ENCODE measurements at places on chromosomes 4 and X.

DNA sequence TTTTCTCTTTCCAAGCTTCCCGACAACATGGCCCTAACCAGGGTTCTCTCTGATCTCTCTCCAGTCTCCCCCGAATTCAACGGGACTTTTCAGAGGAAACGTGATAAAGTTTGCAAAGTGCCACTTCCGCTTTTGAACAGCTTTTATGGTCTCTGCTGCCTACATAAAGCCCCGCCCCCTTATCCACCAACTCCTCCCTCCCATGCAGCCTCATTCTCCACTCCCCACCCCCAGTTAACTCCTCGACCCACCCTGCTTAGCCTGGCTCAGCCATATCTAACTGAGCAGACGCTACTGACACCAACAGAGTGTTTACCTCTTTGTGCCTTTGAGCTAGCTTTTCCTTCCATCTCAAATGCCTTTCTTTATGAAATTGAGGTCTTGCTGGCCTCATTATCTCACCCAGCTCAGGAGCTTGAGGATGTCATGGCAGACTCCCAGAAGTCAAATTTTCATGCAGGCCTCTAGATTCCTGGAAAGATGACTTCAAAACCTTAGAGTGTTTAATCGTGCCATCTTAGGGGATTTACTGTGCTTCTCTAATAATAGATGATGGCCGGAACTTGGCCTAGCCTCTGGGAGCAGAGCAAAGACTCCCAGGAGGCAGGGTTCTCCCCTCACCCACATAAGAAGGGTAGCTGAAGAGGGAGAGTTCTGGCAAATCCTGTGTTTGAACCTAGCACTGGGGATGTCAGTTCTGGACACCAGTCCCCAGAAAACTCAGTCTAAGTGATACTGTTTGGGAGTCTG, 606.0 kb downstream of the BCOR start:
- DNase-seq, result no peak

DNA sequence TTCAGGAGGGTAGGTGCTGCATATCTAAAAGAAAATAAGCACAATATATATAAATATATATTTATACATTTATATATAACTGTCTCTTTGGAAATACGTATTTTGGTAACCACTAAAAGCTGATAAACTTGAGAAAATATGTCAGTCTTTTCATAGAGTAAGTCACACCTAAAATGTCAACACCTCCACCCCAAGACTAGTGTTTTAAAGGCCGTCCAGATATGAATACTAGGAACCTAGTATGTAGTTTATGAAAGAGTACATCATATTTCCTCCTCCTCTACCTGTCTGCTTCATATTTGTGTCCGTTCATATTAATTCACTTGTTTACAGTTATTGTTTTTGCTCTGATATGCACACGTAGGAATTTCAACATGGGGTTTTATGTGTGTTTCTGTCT, 45.2 kb downstream of the MTMR8 start:
- DNase-seq, result no peak

GRCh38 chr4:108742451-108743420, 20.1 kb downstream of the ETNPPL start:
- no peak for DNase-seq

DNA sequence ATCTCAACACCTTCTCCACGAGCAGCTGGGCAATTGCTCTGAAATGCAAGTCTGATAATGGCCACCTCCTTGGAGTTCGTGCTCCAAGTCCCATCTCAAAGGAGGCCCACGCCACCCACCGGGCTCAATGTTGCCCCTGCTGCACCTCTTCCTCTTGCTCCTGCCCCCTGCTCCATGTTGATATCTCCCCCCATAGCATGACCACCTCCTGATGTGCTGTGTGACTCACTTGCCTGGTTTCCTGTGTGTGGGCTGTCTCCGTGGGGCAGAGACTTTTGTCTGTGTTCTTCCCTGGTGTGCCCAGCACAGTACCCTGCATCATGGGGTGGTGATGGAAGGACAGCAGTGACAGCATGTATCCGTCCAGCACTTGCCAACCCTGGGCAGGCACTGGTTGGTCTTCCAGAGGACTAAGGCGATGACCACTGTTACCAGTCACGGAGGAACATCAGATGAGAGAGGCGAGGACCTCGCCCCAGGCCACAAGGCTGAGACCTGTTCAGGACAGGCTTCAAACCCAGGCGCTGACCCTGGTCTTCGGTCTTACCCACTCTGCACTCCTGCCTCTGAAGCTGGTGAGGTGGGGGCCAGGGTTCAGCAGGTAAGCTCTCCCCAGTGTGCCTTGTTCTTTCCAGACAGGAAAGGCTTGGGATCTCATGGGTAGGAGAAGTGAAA, 104.6 kb upstream of the LRPAP1 start:
- DNase-seq, result no peak

DNA sequence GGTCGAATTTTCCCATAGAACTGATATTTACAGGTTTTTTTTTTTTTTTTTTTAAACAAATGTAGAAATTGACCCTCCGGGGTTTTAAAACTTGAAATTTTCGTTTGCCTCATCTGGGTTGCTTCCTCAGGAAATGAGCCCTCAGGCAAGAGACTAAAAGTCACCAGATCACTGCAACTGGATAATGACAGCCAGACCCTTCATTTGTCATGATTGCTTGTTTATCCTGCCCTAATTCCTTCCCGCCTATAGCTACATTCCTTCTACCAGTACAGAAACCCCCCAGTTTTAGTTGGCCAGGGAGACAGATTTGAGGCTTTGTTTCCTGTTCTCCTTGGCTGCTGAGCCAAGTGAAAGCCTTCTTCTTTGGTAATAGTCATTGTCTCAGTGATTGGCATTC, 44.0 kb upstream of the IGFBP7 start:
- DNase-seq, result no peak

DNA sequence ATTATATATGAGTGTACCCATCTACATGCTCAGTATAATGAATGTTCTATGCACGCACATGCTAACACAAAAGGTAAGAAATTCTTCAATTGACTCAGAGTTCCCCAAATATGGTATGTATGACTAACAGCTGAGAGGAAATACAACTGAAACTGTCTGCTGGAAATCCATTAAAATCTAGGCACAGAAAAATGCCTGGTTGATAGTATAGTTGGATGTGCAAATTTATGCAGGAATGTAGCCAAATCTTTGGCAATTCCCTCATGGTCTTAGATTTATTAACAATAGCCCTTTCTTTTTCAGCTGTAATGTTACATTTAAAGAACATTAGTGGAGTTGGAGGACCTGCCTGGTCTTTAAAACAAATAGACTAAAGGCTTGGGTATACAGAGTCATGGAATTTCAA, 5.5 kb downstream of the CAMK2D start:
- peak; percentile 42 for DNase-seq

DNA sequence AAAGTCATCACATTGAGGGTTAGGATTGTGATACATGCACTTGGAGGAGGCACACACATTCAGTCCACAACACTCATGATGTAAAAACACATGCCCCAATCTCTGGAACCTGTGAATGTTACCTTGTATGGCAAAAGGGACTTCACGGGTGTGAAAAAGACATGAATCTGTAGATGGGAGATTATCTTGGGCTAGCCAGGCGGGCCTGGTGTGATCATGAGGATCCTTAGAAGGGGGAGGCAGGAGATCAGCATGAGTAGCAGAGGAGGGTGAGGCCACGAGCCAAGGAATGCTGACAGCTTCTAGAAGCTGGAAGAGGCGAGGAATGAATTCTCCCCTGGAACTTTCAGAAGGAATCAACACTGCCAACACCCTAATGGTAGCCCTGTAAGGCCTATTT, 77.5 kb upstream of the ENPP6 start:
- no peak for DNase-seq

- DNase-seq, result no peak
These were observed 509.7 kb downstream of the INPP4B start for GRCh38 chr4:142336251-142336934.

- no peak for DNase-seq
These were observed 48.6 kb downstream of the LRP2BP start for GRCh38 chr4:185346975-185347601.

- no peak for DNase-seq
These were observed 165.1 kb upstream of the ATP6AP2 start for GRCh38 chrX:40415675-40416074.

- no peak for DNase-seq
These were observed 12.7 kb upstream of the PAGE4 start for GRCh38 chrX:49816435-49816834.

GRCh38 chr4:38514465-38515146, 149.4 kb upstream of the KLF3 start:
- no peak for DNase-seq

GRCh38 chr4:8414377-8414776, 26.1 kb downstream of the ACOX3 start:
- no peak for DNase-seq

- peak; percentile 16 for DNase-seq
These were observed 46.7 kb downstream of the KCNIP4 start for GRCh38 chr4:21901831-21902230.

DNA sequence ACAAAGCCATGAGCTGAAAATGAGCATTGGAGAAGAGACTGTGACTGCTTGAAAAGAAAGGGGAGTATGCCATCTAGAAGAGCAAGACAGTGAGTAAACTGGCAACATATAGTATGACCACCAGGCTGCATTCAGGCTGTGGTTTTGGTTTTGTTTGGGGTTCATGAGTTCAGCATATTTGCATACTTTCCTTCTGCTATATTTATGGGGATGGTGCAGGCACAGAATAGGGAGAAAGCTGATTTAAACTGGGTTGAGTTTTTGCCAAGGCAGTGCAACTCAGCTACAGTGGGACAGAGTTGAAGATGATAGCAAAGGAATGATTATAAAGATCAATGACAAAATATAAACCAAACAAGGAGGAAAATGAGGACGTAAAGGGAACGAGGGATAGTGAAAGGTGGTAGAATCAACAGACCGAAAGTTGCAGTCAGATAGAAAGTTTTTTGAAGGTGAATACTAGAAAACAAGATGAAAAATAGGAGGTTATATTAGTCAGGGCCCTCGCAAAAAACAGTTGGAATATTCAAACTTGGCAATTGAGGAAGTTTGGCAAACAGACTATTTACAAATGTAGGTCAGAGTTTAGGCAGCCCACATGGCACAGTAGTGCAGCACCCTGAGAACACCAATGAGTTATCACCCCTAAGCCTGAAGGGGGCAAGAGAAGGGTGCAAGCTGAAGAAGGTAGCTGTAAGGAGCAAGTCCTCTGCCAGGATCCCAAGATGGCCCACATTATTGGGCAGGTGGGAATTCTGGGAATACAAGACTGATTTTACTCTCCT, 114.8 kb upstream of the MAP9 start:
- no peak for DNase-seq

- no peak for DNase-seq
These were observed 113.9 kb upstream of the SORBS2 start for GRCh38 chr4:185925910-185926360.

DNA sequence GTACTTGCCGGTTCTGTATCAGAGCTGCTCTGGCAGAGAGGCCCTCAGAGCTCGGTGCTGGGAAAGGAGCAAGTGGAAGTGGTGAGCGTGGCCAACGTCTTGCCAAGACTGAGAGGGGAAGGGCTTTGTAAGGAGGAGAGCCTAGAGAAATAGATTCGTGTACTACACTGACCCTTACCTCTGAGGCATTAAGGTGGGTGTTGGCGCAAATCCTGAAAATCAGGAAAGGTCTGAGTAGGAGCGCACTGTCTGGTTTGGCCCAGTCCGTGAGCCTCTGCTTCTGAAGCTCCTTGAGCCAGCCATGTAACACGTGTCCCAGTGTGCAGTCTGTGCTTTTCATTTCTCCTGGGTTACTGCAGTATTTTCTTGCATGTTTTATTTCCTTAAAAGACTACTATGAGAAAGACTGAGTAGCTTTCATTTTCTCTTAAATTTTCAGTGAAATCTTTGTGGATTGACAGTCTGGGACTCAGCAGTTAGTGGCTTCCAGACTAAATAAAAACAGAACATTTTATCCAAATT, 140.5 kb downstream of the SOWAHB start:
- no peak for DNase-seq

DNA sequence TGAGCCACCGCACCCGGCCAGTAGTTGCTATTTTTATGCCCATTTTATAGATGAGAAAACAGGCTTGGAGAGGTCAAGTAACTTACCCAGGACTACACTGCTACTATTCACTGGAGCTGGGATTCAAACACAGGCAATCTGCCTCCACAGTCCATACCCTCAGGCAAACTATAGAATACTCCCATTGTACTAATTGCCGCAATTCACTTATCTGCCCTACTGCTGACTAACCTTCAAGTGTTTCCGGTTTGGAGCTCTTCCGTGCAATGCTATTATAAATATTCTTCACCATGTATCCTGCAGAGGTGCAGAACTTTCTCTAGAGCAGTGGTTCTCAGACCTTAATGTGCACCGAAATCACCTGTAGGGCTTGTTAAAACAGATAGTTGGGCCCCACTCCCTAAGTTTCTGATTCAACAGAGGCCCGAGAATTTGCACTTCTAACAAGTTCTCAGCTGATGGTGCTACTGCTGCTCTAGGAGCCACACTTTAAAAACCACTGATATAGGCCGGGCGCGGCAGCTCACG, 1.9 kb upstream of the G3BP2 start:
- no peak for DNase-seq

DNA sequence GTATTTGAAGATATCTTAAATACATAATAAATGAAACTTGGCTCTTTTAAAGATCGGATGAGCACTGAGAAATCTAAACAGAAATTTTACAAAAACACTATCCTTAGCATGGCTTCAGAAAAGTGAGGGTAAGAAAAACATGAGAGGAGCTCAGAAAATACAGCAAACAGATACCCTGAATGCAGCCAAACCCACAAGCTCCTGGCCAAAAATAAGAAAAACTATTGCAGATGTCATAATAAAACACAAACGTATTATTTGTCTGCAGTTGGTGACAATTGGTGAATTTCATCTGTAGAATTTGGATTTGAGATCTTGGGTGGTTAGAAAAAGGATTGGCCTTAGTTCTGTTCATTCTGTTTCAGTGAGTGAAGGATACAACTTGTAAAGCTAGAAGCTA, 603.9 kb downstream of the INPP4B start:
- no peak for DNase-seq

DNA sequence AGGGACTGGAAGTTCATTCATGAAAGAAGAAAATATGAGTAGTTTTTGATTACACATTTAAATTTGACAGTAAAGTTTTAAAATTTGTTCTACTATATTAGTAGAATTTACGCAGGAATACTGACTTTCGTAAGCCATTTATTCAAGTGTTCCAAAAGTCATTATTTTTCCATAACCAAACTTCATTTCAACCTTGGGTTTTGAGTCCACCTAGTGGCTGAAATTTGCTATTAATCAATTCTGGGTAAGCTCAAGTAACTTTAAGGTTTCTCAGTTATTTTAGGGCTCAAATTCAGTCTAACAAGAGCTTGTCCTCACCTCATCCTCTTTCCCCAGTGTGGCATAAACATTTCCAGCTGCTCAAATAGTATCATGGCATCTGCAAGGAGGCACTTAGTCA, 175.4 kb downstream of the SH3BGRL start:
- no peak for DNase-seq

- DNase-seq, result no peak
These were observed 91.7 kb downstream of the SPATA18 start for GRCh38 chr4:52142816-52143215.

DNA sequence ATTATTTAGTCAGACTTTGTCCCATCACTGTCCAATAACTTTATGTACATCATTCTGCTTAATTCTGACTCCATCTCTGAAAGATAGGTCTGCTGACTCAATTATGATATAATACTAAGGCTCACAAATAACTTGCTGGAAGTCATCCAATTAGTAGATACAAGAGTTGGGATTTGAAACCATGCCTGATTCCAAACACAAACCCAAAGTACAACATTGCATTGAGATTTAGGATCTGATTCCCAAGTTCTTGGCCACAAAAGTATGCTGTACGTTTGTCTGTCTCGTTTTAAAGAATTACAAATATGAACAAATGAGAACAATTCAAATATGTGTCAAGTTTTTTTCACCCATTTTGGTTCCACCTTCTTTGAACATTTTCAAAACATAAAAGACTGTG, 108.8 kb downstream of the AMELX start:
- DNase-seq, result no peak

Data from kidney epithelial cell (primary cell).